Stimulated activated naive CD8-positive, alpha-beta T cell treated with anti-CD3 and anti-CD28 coated beads, Interleukin-15, amount 100 ng/mL, for 72 hours (primary cell): ENCODE measurements at places on chromosomes 1 and 21.

DNA sequence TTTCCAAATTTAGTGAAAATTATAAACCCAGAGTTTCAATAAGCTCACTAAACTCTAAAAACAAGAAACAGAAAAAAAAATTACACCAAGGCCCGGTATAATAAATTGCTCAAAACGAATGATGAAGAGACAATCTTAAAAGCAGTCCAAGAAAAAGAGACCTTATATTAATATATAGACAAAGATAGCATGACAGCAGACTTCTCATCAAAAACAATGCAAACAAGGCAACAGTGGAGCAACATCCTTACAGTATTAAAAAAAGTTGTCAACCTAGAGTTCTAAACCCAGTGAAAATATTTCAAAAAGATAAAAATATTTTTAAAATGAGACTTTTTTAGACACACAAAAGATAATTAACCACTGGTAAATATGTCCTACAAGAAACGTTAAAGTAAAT lies 46.7 kb downstream of the KIFAP3 start:
- no peak for DNase-seq

DNA sequence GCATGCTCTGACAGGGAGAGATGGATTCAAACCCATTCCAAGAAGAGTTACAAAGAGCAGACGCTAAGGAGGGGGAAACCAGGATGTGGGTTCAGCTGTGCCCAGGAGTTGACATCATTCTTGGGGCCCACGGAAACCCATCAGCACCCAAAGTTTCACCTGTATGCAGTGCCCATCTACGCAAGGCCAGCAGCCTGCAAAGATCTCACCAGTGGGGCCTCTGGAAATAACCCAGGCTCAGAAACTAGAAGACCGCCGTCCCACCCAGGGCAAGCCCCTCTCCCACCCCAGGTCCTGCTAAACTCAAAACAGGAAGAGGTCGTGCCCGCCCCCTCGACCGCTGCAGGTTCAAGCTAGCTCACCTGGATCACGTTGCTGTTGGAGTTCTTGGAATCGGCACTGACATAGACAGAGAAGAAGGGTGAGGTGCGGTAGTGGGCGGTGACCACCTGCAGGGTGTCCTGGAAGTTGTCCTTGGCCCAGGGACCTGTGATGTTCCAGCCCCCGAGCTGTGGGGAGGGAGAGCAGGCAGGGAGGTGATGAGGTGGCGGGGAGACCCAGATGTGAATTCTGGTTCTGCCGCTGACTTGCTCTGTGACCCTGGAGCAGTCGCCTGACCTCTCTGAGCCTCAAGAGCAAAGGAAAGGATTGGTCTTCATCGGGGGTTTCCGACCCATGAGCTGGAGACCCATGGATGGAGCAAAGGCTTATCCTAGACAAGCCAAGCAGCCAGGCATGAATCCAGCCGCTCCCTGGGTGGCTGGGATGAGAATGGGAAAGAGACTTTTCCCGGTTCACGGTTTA lies 31.7 kb downstream of the ECE1 start:
- DNase-seq, result peak; percentile 80

DNA sequence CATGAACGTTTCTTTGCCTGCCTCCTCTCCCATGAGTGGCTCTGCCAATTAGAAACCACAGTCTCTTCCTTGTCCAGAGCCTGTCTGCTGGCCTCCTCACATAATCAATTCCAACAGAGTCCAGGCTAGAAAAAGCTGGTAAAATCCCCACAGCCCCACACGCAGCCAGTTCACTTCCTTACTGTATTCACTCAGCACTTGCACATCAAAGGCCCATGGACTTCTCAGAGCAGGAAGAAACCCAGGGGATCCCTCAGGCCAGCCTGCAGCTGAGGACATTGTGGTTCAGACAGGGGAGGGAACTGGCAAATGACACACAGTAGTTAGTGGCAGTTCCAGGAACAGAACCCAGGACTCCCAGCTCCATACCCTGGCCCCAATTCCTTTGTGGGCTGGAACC lies 171.6 kb upstream of the EDN2 start:
- DNase-seq, result no peak

DNA sequence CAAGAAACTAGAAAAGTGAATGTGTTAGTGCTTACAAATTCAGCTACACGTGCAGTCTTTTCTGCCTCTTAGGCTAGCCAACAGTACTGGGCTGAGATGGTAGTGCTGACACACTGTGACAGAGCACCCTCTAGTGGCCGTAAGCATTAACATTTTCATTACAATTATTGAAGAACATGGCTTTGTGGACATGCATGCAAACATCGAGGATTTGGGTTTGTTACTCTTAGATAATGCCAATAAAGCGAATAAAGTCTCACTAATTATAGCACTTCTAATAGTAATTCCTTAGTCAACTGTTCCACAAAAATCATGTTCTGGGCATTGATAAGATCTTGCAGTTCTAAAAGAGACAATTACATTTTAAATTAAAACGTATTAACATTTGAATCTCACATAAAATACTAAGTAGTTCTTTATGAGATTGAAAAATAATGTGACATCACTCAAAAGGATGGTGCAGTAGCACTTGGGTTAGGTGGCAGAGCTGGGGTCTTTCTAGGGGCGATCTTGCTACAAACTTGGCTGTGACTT lies 47.1 kb downstream of the MYSM1 start:
- DNase-seq, result peak; percentile 49

- no peak for DNase-seq
Measured at GRCh38 chr1:226723657-226724532, 15.2 kb downstream of the ITPKB start.

DNA sequence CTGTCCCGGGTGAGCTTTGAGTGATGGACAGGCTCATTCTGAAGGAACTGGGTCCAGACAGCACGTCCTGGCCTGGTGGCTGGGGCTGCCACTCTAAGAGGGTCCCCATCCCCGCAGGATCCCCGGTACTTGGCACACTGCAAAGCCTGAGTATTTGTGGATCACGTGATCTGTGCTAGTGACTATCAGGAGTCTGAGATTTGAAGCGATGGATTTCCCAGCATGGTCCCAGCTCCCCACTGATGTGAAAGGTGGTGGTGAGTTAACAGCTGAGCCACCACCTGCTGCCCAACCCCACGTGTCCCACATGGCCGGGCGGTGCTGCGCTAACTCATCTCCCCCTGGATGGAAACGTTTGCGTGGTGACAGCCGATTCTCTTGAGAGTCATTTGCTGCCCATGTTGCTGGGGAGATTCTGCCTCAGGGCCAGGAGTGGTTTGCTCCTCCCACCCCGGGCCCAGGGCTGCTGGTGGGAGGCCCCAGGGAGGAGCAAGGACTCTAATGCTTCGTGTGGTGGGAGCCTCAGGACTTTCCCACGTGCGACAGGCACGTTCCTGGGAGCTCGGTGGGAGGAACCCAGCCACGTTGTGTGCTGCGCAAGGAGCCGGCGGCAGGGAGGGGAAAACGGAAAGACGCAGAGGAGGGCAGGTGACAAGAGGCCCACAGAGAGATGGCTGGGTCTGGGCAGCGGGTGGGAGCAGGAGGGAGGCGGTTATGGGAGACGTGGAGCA lies 15.1 kb downstream of the FAAP20 start:
- no peak for DNase-seq

GRCh38 chr1:169779970-169780369 lies 14.7 kb downstream of the METTL18 start:
- no peak for DNase-seq

- DNase-seq, result no peak
Measured at GRCh38 chr1:163912170-163912884, 590.6 kb downstream of the NUF2 start.

GRCh38 chr1:37131281-37131680 lies 97.0 kb upstream of the GRIK3 start:
- no peak for DNase-seq

- no peak for DNase-seq
Measured at GRCh38 chr1:234495231-234495990, 16.4 kb upstream of the TARBP1 start.

DNA sequence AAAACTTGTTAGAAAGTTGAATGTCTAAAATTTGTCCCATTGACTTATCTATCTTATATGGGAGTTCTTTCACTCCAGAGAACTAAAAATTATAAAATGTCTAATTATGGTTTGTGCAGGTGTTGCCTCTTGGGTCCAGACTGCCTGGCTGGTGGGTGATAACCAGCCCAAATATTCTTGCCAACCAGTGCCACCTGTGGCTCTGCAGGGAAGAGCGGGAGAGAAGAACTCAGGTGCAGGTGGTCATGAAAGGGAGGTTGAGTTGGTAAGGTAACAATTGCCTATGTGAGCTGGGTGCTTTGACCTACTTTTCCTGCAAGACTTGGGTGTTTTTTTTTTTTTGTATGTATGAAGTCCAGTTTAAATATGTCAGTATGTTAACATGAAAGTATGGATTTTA lies 10.2 kb downstream of the RPS6KC1 start:
- no peak for DNase-seq

- DNase-seq, result no peak
Measured at GRCh38 chr1:108556499-108556898, 3.4 kb upstream of the EEIG2 start.

DNA sequence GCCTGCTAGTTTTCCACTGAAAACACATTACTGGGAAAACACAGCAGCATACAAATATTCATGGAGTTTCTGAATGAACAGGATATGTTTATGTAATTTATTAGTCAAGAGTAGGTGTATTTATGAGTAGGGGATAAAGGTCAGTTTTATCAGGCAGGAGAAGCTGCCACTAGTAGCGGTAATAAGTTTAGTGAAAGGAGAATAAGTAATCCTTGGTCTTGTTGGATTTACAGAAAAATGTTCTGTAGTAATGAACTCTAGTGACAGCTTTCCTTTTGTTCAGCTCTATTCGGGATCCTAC lies 1.2 kb downstream of the MAST2 start:
- no peak for DNase-seq

- no peak for DNase-seq
Measured at GRCh38 chr1:65027666-65028358, 61.5 kb upstream of the JAK1 start.

DNA sequence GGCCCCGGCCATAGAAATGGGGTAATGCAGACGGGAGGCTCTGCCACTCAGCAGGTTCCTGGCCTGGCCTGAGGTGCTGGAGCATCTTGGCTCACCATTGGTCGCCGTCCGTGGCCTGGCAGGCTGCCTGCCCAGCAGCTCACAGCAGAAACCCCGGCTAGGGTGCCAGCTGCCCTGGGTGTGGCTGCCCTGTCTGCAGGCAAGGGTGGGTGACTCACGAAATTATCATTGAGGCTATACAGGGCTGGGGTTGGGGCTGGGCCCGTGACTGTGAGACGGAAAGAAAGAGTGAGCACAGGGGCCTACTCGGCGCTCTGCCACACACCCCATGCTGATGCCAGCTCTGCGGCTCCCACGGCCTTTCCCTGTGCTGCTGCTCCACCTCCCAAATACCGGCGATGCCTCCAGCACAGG lies 8.0 kb upstream of the PKP1 start:
- DNase-seq, result no peak

DNA sequence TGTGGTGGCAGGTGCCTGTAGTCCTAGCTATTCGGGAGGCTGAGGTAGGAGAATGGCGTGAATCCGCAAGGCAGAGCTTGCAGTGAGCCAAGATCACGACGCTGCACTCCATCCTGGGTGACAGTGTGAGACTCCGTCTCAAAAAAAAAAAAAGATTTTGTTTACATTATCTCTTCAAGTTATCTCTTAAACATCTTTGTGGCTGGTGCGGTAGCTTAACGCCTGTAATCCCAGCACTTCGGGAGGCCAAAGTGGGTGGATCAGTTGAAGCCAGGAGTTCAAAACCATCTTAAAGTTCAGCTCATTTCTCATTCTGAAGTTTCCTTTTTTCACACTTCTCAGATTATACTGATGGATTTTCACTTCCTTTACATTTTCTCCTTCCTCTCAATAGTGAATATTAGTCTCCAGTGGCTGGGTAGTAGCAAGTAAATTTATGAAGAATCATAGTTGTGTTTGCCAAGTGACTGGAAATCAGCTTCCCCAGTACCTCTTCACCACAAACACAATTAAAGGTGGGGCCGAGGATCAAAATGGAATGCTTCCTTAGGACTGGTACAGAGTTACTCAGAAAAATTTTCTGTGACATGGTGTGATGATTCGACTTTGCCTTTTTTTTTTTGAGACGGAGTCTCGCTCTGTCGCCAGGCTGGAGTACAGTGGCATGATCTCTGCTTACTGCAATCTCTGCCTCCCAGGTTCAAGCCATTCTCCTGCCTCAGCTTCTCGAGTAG lies 13.8 kb downstream of the PIP5K1A start:
- DNase-seq, result no peak

- DNase-seq, result no peak
Measured at GRCh38 chr1:89670163-89670562, 37.2 kb downstream of the LRRC8C start.

DNA sequence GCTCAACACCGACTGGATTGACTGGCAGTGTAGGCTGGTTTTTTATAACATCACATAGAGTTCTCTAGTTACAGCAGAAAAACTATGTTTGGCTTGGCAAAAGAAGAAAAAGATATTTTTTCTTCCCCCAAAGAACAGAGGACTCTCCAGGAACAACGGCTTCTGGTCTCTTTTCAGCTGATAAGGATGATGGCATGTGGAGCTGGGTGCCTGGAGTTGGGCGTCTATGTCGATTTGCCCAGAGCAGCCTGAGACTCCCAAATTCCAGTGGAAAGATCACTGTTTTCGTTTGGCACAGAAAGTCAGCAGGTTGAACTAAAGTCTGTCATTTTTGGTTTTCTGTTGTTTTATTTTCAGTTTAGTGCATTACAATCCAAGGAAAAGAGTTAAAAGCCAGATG lies 91.1 kb downstream of the SMYD2 start:
- no peak for DNase-seq

DNA sequence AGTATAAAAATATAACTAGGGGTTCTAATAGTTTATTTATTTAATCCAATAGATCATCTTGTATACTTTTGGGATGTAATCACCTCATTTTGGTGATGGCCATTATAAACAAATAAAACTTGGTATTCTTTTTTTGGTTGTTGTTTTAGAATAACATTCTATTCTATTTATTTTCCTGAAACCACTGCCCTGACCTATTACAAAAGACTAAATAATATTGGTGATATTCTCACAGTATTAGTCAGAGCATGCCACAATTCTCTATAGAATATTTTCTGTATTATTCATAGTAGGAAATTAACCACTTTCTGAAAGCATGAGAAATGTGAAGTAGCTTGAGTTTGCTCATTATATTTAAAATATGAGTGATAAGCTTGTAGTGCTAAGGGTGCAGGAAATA lies 54.1 kb upstream of the LRRC7 start:
- DNase-seq, result no peak

DNA sequence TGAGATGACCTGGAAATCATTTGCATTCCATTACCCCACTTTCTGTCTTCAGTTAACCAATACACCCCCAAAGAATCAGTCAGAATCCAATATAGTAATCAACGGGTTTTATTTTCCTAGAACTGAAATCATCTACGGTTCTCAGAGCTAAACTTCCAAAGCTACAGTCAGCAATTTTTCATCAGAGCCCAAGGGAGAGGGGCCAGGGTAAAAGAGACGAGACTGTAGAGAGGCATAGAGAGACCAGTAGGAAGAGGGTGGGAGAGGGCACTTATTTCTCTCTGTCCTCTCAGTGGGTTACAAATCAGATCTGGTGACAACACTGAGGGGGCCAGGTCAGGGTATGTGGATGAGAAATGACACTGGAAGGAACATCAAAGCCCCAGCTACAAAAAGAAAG lies 1.1 kb upstream of the MRPL24 start:
- no peak for DNase-seq
